ENCODE measurements at places on chromosomes 12 and 14. TPM values are rescaled to one million over a fixed set of nuclear protein-coding genes. Genes with fewer than 3 reads are reported as not detected.

- H3K27me3 ChIP-seq: peaks cover 15% of the 10 kb centered on the region
- H3K4me3 ChIP-seq: no peak overlapping the region
- peaks cover under 1% of the 10 kb centered on the region for H3K4me1 ChIP-seq
- no peaks in the 10 kb centered on the region for H3K36me3 ChIP-seq
- H3K27ac ChIP-seq: no peak overlapping the region
Observed at GRCh38 chr12:52200086-52200780, 8.4 kb upstream of the KRT80 start.

GRCh38 chr12:76259106-76259505 is 89.1 kb downstream of the BBS10 start:
- H3K36me3 ChIP-seq: no peaks in the 10 kb centered on the region
- peaks cover 16% of the 10 kb centered on the region for H3K27me3 ChIP-seq
- H3K4me1 ChIP-seq: peaks cover 26% of the 10 kb centered on the region
- no peak for DNase-seq
- H3K27ac ChIP-seq: no peak overlapping the region

GRCh38 chr12:89927226-89927698 is 218.6 kb upstream of the ATP2B1 start:
- no peak overlapping the region for H3K4me3 ChIP-seq
- peaks cover 6% of the 10 kb centered on the region for H3K4me1 ChIP-seq

The SERPINA9 gene
- total RNA-seq: not detected

- H3K4me3 ChIP-seq: no peak overlapping the region
- H3K27ac ChIP-seq: peak overlapping the region; percentile 78
- peaks cover 44% of the 10 kb centered on the region for H3K4me1 ChIP-seq
- DNase-seq: peak; percentile 91
Observed at GRCh38 chr14:73728717-73729330, 14.6 kb upstream of the PNMA1 start.

GRCh38 chr14:54739514-54739913 is 163.1 kb downstream of the GCH1 start:
- H3K27ac ChIP-seq: no peak overlapping the region
- peaks cover 61% of the 10 kb centered on the region for H3K4me1 ChIP-seq
- H3K27me3 ChIP-seq: peaks cover 31% of the 10 kb centered on the region
- DNase-seq: no peak
- no peak overlapping the region for H3K4me3 ChIP-seq

- no peaks in the 10 kb centered on the region for H3K27me3 ChIP-seq
- H3K27ac ChIP-seq: no peak overlapping the region
- peaks cover 5% of the 10 kb centered on the region for H3K36me3 ChIP-seq
- H3K4me1 ChIP-seq: no peaks in the 10 kb centered on the region
Observed at GRCh38 chr14:92994942-92995341, 72.0 kb downstream of the CHGA start.

The REP15 gene
- 0.61 TPM for total RNA-seq

The AMDHD1 gene
- 1.3 TPM for total RNA-seq

DNA sequence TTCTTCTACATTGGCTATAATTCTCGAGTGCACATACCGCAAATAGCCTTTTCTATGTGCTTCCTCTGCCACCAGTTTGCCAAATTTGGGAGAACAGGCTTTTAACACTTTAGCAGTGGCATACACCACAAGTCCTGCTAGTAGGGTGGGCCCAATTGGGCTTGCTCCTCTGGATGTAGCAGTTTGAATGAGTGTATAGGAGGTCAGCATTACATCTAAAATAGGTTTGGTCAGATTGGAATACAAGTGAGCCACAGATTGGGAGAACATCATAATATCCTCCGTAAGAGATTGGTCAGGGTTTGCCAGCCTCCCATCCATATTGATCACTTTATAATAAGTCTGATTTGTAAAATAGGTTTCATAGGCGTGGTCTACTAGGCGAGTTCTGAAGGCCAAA is 902 bp downstream of the ABCD2 start:
- peaks cover 29% of the 10 kb centered on the region for H3K4me1 ChIP-seq
- H3K36me3 ChIP-seq: peaks cover 27% of the 10 kb centered on the region
- no peak overlapping the region for H3K4me3 ChIP-seq

DNA sequence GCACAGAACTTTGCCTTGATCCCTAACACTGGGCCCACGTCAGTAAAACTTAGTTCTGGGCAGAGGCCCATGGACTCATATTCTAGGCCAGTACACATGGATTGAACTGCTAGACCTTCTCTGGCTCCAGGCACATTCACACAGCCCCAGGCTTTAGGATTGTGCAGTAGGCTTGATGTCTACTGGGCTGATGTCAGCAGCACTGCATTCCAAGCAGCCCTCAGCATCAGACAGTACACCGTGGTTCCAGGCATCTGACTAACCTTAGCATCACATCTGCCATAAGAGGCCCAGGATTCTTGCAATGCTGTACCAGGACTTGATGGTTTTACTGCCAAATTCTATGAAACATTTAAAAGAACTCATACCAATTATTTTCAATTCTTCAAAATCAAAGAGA is 301.9 kb downstream of the CCER1 start:
- H3K27me3 ChIP-seq: no peaks in the 10 kb centered on the region
- no peak overlapping the region for H3K27ac ChIP-seq
- H3K4me1 ChIP-seq: no peaks in the 10 kb centered on the region
- no peak for DNase-seq
- H3K36me3 ChIP-seq: no peaks in the 10 kb centered on the region
- no peak overlapping the region for H3K4me3 ChIP-seq

- H3K27ac ChIP-seq: no peak overlapping the region
- no peaks in the 10 kb centered on the region for H3K27me3 ChIP-seq
- H3K4me1 ChIP-seq: no peaks in the 10 kb centered on the region
- DNase-seq: no peak
Observed at GRCh38 chr14:99574099-99574880, 29.7 kb downstream of the CCDC85C start.

The SUSD6 gene
- 62.9 TPM for total RNA-seq

GRCh38 chr12:45336762-45337596 is 121.1 kb downstream of the ANO6 start:
- no peaks in the 10 kb centered on the region for H3K27me3 ChIP-seq
- no peak for DNase-seq
- H3K36me3 ChIP-seq: peaks cover 15% of the 10 kb centered on the region
- no peak overlapping the region for H3K4me3 ChIP-seq

Measured in activated CD8-positive, alpha-beta memory T cell treated with anti-CD3 and anti-CD28 coated beads, Interleukin-2, amount 10 ng/mL, durations not matched to agents 7 days and 5 days (primary cell).